Mammary epithelial cell (primary cell): ENCODE measurements at places on chromosomes 13 and 19. TPM values are rescaled to one million over a fixed set of nuclear protein-coding genes. Genes with fewer than 3 reads are reported as not detected.

- no peak for DNase-seq
Measured at GRCh38 chr13:110151462-110151861, 155.5 kb downstream of the COL4A1 start.

DNA sequence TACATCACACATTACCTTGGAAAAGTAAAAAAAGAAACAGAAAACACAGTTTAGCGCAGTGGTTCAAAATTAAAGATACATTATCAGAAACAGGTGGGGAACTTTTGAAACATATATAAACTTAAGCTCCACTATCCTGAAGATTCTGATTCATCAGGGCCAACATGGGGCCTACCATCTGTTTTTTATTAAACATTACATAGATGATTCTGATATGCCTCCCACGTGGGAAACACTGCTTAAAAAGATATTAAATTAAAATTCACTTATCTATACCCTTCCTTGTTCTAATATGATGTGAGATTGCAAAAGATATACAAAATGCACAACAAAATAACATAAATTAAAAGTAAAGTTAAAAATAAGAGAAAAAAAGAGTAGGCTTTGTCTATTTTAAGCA is 125.0 kb downstream of the VWA8 start:
- DNase-seq = no peak

Gene ATP1A3
- polyA plus RNA-seq = 0.08 TPM

GRCh38 chr19:20840371-20840770 is 64.3 kb downstream of the ZNF66 start:
- DNase-seq = peak; percentile 65
